ENCODE measurements at places on chromosomes 7 and 10.

DNA sequence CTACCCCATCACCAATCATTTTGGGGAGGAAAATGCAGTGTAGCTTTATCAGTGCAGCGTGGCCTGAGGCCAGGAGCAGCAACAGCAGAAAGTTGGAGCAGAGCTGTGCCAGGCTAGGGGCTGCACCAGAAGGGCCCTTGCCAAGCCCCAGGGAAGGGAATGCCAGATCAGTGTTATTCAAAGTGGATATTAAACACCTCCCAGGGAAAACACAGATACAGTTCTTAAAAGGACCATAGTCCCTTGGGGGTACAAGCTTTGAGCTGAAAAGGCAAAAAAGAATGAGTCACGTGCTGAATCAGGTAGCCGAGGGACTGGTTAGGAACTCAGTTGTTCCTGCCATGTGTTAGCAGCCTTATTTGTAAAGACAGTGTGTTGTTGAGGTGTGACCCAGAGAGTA, 54.0 kb downstream of the GSDME start:
- DNase-seq: no peak
- H3K36me3 ChIP-seq: no peaks in the 10 kb centered on the region
- no peak overlapping the region for H3K27ac ChIP-seq
- H3K27me3 ChIP-seq: no peaks in the 10 kb centered on the region
- no peak overlapping the region for H3K4me3 ChIP-seq
- no peaks in the 10 kb centered on the region for H3K4me1 ChIP-seq

DNA sequence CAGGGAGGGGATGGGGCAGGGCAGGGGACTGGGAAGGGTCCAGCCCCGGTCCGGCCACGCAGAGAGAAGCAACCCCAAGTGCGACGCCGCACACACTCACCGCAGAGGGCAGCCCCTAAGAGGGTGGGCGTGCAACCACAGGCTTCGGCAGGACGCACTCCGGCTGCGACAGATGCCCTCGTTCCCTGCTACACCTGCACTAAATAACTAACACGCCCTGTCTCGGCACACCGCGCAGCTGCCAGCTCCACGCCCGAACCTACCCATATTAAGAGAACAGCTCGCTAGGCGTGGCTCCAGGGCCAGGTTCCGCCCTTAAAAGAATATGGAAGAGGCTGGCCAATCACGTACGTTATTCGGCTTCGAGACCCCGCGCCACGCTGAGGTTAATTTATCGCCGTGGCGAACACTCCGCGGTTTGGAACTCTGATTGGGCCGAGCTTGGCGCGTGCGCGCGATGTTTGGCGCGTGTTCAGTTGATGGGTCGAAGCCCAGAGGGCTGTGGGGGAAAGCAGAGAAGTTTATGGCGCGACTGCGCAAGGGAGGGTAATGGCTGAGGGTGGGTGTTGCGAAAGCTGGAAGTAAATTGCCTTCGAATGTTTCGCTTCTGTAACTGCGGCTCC, 91.1 kb downstream of the OR13A1 start:
- H3K4me3 ChIP-seq: no peak overlapping the region
- no peaks in the 10 kb centered on the region for H3K36me3 ChIP-seq

DNA sequence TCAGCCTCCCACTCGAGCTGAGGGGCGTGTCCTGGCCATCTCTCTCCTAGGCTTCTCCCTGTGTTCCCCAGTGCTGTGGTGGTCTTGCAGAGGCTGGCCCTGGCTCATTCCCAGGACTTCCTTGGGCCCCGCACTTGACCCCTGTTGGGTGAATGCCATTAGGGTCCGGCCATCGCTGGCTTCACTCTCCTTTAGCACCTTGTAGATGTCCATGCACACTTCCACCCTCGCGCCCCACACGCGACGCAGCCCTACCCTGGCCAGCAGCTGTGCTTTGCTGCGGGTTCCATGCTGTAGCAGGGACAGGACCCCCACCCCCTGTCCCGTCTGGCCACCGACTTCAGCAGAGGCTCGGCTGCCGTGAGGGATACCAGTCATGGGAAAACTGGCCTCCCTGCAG, 46.3 kb downstream of the PITRM1 start:
- H3K27ac ChIP-seq: peak overlapping the region; percentile 13
- no peak overlapping the region for H3K4me3 ChIP-seq
- DNase-seq: no peak
- H3K27me3 ChIP-seq: no peaks in the 10 kb centered on the region
- peaks cover 72% of the 10 kb centered on the region for H3K36me3 ChIP-seq

GRCh38 chr7:129423700-129424410, 10.4 kb upstream of the STRIP2 start:
- peaks cover 11% of the 10 kb centered on the region for H3K36me3 ChIP-seq
- no peak for DNase-seq
- H3K27ac ChIP-seq: no peak overlapping the region
- H3K27me3 ChIP-seq: no peaks in the 10 kb centered on the region
- no peaks in the 10 kb centered on the region for H3K4me1 ChIP-seq
- no peak overlapping the region for H3K4me3 ChIP-seq

Measured in activated CD8-positive, alpha-beta T cell treated with anti-CD3 and anti-CD28 coated beads for 36 hours (primary cell).